A673 (cell line): ENCODE measurements at places on chromosomes 3 and 15. TPM values are rescaled to one million over a fixed set of nuclear protein-coding genes. Genes with fewer than 3 reads are reported as not detected.
A peak's percentile ranks its signal among the peaks of the same experiment; 100 is the strongest.

GRCh38 chr3:172043766-172044165 lies 4.4 kb downstream of the FNDC3B start:
- H3K36me3 ChIP-seq, result no peaks in the 10 kb centered on the region
- no peak overlapping the region for H3K27ac ChIP-seq
- no peak overlapping the region for H3K4me3 ChIP-seq
- peaks cover 18% of the 10 kb centered on the region for H3K4me1 ChIP-seq

- H3K4me3 ChIP-seq, result no peak overlapping the region
- H3K27ac ChIP-seq, result no peak overlapping the region
- DNase-seq, result no peak
- H3K36me3 ChIP-seq, result no peaks in the 10 kb centered on the region
- no peaks in the 10 kb centered on the region for H3K27me3 ChIP-seq
- H3K4me1 ChIP-seq, result peaks cover 15% of the 10 kb centered on the region
These were observed 145.1 kb downstream of the LSAMP start for GRCh38 chr3:116300226-116300625.

GRCh38 chr3:120203016-120203415 lies 82.0 kb downstream of the GPR156 start:
- no peaks in the 10 kb centered on the region for H3K36me3 ChIP-seq
- peaks cover 27% of the 10 kb centered on the region for H3K4me1 ChIP-seq
- DNase-seq, result peak; percentile 91
- peak overlapping the region; percentile 38 for H3K27ac ChIP-seq

- H3K4me1 ChIP-seq, result peaks cover 6% of the 10 kb centered on the region
- no peaks in the 10 kb centered on the region for H3K36me3 ChIP-seq
- H3K4me3 ChIP-seq, result no peak overlapping the region
- H3K27ac ChIP-seq, result no peak overlapping the region
- no peak for DNase-seq
These were observed 27.4 kb downstream of the SHISA5 start for GRCh38 chr3:48476426-48477053.

DNA sequence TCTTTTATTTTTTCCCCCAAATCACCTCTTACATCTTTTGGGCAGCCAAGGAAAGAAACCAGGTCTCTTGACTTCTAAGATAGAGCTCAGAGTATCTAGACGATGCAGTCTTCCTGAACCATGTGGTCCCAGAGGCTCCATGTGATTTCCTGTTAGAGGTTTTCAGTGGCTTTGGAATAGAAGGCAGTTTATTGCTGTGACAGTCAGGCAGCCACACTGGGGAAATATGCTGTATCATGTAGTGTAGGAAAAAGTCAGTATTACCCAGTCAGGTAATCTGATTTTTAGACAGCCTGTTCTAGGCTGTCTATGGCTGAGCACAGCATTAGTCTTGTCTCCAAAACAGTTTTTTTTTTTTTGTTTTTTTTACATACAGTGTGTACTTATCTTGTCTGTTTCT lies 294.3 kb downstream of the THSD4 start:
- no peaks in the 10 kb centered on the region for H3K27me3 ChIP-seq
- H3K4me1 ChIP-seq, result no peaks in the 10 kb centered on the region
- no peak overlapping the region for H3K27ac ChIP-seq
- DNase-seq, result peak; percentile 24
- no peak overlapping the region for H3K4me3 ChIP-seq

- no peak overlapping the region for H3K4me3 ChIP-seq
- DNase-seq, result peak; percentile 20
- H3K27ac ChIP-seq, result no peak overlapping the region
- H3K36me3 ChIP-seq, result no peaks in the 10 kb centered on the region
These were observed 97.9 kb downstream of the PLD1 start for GRCh38 chr3:171712171-171712938.

DNA sequence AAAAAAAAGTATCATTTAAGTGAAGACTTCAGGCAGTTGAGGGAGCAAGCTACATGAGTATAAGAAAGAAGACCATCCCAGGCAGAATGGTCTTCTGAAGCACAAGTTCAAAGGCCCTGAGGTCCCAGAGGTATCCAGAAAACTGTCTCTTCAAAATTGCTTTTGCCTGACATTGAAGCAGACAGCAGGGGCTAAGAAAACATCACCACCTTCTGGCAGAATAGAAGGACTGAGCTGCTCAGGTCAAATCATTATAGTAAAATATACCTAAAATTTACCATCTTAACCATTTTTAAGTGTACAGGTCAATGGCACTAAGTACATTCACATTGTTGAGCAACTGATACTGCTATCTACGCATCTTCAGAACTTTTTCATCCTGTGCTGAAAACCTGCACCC lies 16.4 kb downstream of the GPR160 start:
- no peaks in the 10 kb centered on the region for H3K27me3 ChIP-seq
- no peak overlapping the region for H3K27ac ChIP-seq
- no peaks in the 10 kb centered on the region for H3K36me3 ChIP-seq
- DNase-seq, result peak; percentile 29
- H3K4me1 ChIP-seq, result peaks cover 15% of the 10 kb centered on the region
- H3K4me3 ChIP-seq, result no peak overlapping the region

GRCh38 chr3:133949438-133949837 lies 53.8 kb upstream of the RAB6B start:
- no peaks in the 10 kb centered on the region for H3K36me3 ChIP-seq
- peak; percentile 66 for DNase-seq
- H3K4me1 ChIP-seq, result no peaks in the 10 kb centered on the region
- H3K4me3 ChIP-seq, result no peak overlapping the region
- H3K27ac ChIP-seq, result no peak overlapping the region

GRCh38 chr15:65006876-65007275 lies 17.2 kb upstream of the SPG21 start:
- H3K27ac ChIP-seq, result no peak overlapping the region
- no peak for DNase-seq
- no peaks in the 10 kb centered on the region for H3K27me3 ChIP-seq
- no peak overlapping the region for H3K4me3 ChIP-seq

- no peaks in the 10 kb centered on the region for H3K27me3 ChIP-seq
- H3K4me1 ChIP-seq, result no peaks in the 10 kb centered on the region
- H3K27ac ChIP-seq, result no peak overlapping the region
- DNase-seq, result no peak
- H3K36me3 ChIP-seq, result no peaks in the 10 kb centered on the region
These were observed 10.8 kb downstream of the CMTM8 start for GRCh38 chr3:32249184-32249782.

- no peak overlapping the region for H3K27ac ChIP-seq
- no peaks in the 10 kb centered on the region for H3K36me3 ChIP-seq
- H3K4me1 ChIP-seq, result no peaks in the 10 kb centered on the region
- no peaks in the 10 kb centered on the region for H3K27me3 ChIP-seq
- DNase-seq, result no peak
These were observed 491.3 kb upstream of the AGTR1 start for GRCh38 chr3:148206446-148206845.

DNA sequence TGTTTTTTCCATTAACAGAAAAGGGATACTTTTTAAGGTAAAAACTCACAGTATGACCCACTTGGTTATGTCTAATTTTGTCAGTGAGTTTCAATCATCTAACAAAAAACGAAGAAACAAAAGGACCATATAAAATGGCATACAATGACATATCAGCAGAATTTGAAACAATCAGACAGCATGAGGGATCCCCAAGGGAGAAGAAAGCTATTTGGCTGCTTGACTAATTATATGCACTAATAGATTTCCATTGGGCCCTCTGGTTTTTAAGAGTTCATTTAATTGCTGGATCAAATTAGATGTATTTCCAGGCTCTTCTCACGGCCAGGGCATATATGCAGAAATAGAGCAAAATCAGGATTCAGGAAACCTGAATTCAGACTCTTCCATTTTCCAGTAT lies 376.4 kb upstream of the GBE1 start:
- DNase-seq, result no peak
- H3K4me1 ChIP-seq, result no peaks in the 10 kb centered on the region
- H3K4me3 ChIP-seq, result no peak overlapping the region
- no peak overlapping the region for H3K27ac ChIP-seq
- no peaks in the 10 kb centered on the region for H3K27me3 ChIP-seq

GRCh38 chr15:57824186-57824585 lies 117.7 kb downstream of the POLR2M start:
- H3K27ac ChIP-seq, result no peak overlapping the region
- H3K36me3 ChIP-seq, result no peaks in the 10 kb centered on the region
- H3K4me1 ChIP-seq, result no peaks in the 10 kb centered on the region
- H3K27me3 ChIP-seq, result no peaks in the 10 kb centered on the region
- no peak for DNase-seq
- H3K4me3 ChIP-seq, result no peak overlapping the region

- H3K36me3 ChIP-seq, result no peaks in the 10 kb centered on the region
- H3K4me3 ChIP-seq, result no peak overlapping the region
- no peaks in the 10 kb centered on the region for H3K4me1 ChIP-seq
- DNase-seq, result no peak
- peaks cover 5% of the 10 kb centered on the region for H3K27me3 ChIP-seq
These were observed 85.7 kb downstream of the ATP2B2 start for GRCh38 chr3:10419637-10420232.

- H3K27me3 ChIP-seq, result no peaks in the 10 kb centered on the region
- no peak overlapping the region for H3K4me3 ChIP-seq
- no peak overlapping the region for H3K27ac ChIP-seq
These were observed 71.9 kb upstream of the MBNL1 start for GRCh38 chr3:152196782-152197181.

- no peaks in the 10 kb centered on the region for H3K27me3 ChIP-seq
- no peak overlapping the region for H3K27ac ChIP-seq
- DNase-seq, result no peak
- peaks cover 7% of the 10 kb centered on the region for H3K4me1 ChIP-seq
- H3K36me3 ChIP-seq, result no peaks in the 10 kb centered on the region
These were observed 14.0 kb downstream of the C3orf22 start for GRCh38 chr3:126544596-126545281.

DNA sequence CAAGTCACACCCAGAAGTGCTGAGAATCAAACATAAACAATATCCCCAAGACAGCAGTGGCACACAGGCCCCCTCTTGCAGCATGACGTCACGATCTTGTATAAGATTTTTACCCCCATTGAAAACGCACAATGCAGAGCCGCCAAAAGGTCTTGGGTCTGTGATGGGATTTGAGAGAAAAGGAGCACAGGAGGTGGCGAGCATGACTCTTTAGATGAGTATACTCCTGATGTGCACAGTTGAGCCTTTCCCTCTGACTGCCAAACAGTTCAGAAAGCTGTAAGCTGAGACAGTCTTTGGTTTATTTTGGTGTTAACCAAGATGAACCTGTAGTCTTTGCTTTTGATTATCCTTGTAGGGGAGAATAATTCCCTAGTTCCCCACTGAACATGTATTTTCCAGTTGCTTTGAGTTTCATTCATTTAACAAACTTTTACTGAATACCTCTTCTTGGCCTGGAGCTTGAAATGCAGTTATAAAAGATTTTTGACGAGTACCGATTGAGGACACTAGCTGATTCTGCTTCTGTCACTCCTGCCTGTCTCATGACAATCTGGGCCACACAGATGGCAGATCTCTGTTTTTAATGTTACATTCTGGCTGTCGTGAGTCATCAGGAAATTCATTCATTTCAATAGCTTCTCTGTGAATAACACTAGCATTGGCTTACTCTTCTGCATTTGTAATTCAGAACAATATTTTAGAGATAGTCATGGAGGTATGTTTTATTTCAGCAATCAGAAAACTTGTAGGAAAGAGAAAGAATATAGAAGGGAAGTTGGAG lies 28.9 kb downstream of the CFAP91 start:
- H3K4me3 ChIP-seq, result no peak overlapping the region
- H3K36me3 ChIP-seq, result no peaks in the 10 kb centered on the region
- H3K27ac ChIP-seq, result no peak overlapping the region
- H3K27me3 ChIP-seq, result peaks cover 3% of the 10 kb centered on the region
- H3K4me1 ChIP-seq, result no peaks in the 10 kb centered on the region

GRCh38 chr3:73669260-73669659 lies 44.5 kb upstream of the PDZRN3 start:
- DNase-seq, result no peak
- H3K27me3 ChIP-seq, result no peaks in the 10 kb centered on the region
- no peaks in the 10 kb centered on the region for H3K36me3 ChIP-seq
- H3K4me3 ChIP-seq, result no peak overlapping the region

DNA sequence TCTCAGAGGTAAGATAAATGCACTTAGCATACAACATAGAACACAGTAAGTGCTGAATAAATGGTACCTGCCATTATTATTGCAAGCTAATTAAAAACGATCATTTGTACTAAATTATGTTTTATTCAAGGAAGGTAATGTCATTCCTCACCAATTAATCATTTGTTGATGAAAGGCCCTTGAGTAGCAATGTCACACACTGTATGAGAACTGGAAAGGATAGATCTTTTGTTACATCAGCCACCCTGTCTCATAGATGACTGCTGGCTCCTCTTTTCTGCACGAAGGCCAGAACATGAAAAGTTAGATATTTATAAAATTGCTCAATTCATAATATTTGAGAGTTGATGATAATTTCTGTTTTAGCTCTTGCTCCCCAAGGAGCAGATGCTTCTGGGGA lies 415.4 kb downstream of the RBMS3 start:
- no peak overlapping the region for H3K4me3 ChIP-seq
- peak overlapping the region; percentile 80 for H3K27ac ChIP-seq
- no peaks in the 10 kb centered on the region for H3K36me3 ChIP-seq
- no peak for DNase-seq

Gene ALG1L2
- total RNA-seq, result not detected in 2 replicates

Gene ACTC1
- not detected in 2 replicates for total RNA-seq

Gene MAP1A
- total RNA-seq, result 65.8 and 83.8 TPM in 2 replicates

Gene THBS1
- 0.76 and 0.80 TPM in 2 replicates for total RNA-seq
